ENCODE measurements at places on chromosomes 7 and 10.
A peak's percentile ranks its signal among the peaks of the same experiment; 100 is the strongest.

- DNase-seq = no peak
Measured at GRCh38 chr7:25646726-25647413, 418.6 kb upstream of the NPVF start.

- DNase-seq = peak; percentile 70
Measured at GRCh38 chr10:17212802-17213221, 11.3 kb upstream of the TRDMT1 start.

DNA sequence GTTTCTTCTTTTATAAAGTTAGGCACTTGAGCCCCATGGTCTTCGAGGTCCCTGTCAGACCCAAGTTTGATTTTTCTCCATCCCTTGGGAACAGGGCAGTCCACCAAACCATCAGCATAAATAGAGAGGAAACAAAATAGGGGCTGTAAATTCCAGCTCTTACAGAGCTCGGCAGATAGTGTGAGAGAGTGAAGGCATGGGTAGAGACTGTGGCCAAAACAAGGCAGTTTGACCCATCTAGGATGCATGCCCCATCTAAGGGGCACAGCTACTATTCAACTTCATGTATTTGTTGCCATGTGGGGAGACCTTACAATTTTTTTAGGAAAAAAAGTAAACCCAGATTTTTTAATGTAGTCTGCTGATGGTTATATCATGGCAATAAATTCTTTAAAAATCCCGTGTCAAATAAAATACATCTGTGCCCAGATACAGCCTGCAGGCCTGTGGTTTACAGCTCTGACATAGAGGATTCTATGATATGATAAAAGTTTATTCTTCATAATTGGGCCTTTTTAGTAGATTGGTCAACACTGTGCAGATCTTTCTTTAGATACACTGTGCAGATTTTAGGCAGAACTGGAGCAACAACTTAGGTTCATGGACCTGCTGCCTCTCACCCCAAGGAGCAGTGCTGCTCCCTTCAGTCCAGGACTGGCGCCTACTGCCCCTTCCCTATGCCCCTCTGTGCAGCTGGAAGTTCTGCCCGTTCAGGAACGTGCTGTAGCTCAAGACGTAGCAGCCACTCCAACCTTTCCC lies 5.3 kb downstream of the PPP1R3C start:
- no peak for DNase-seq

DNA sequence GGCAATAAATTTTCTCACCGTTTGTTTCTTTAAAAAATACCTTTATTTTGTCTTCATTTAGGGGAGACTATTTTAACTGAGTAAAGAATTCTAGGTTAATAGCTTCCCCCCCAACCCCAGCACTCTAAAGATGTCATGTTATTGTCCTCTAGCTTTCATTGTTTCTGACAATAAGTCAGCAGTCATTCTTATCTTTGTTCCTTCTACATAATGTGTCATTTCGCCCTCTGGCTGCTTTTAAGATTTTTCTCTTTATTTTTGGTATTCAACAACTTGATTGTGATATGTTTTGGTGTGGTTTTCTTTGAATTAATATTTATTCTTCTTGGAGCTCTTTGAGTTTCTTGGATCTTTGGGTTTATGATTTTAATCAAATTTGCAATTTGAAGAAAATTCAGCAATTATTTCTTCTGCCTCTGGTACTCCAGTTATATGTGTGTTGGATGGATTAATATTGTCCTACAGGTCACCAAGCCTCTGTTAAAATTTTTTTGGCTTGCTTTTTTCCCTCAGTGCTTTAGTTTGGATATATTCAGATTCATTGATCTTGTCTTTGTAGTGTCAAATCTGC lies 64.6 kb upstream of the ELN start:
- DNase-seq = no peak

GRCh38 chr7:130931423-130931822 lies 197.4 kb upstream of the KLF14 start:
- no peak for DNase-seq

GRCh38 chr10:12788277-12788676 lies 213.2 kb downstream of the CCDC3 start:
- no peak for DNase-seq

DNA sequence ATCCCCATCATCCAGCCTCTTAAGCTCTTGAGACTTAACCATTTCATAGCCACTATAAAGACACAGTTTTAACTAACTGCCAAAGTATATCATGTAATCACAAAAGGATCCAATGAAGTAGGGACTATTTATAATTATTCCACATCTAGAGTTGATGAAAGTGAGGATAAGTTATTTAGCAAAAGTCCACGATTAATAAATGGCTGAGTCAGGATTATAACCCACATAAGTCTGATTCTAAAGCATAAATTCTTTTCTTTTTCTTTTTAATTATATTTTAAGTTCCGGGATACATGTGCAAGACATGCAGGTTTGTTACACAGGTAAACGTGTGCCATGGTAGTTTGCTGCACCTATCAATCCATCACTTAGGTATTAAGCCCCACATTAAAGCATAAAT lies 166.1 kb downstream of the PPP1R3A start:
- DNase-seq = no peak

DNA sequence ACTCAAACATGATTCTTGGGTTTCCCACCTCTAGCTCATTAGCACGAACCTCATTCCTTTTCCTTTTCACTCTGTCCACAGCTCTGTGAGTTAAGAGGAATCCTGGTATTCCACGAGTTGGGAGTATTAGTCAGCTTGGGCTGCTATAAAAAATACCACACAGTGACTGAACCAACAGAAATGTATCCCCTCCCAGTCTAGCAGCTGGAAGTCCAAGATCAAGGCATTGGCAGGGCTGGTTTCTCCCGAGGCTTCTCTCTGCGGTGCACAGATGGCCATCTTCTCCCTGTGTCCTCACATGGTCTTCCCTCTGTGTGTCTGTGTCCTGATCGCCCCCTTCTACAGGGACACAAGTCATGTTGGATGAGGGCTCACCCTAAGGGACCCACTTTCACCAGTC lies 261.6 kb downstream of the TNS3 start:
- DNase-seq = no peak

- DNase-seq = peak; percentile 85
Measured at GRCh38 chr7:111763221-111763801, 201.0 kb upstream of the IMMP2L start.

DNA sequence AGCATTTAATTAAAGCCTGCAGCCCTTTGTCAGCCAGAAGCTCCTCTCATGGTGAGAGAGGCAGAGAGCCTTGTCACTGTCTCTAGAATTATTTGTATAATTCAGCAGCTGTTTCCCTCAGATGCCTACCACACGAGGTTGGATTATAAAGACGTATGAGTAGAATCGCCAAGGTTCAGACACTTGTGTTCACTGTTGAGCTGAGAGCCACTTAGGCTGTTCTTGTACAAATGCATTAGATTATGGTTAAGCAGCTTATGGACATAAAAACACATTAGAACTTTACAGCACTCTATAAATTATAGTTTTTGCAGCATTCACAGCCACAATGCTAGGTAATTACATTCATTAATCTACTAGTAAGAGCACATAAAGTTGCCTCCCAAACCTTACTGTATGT lies 282.6 kb downstream of the AUTS2 start:
- DNase-seq = no peak

- no peak for DNase-seq
Measured at GRCh38 chr10:129678186-129678585, 211.1 kb downstream of the MGMT start.

DNA sequence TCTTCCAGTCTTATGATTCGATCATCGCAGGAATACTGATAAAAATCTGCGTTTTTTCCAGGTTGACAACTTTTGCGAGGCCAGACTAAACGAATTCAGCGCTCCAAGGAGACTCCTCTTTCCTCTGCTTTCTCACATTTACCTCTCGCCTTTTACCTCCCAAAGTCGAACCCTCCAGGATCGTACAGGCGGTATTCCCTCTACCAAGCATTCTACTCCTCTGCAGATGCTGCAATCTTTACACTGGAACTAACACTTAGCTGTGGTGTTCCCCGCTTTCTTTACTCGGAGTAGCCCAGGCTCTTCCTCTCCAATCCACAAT lies 449 bp downstream of the NUDT5 start:
- DNase-seq = no peak

DNA sequence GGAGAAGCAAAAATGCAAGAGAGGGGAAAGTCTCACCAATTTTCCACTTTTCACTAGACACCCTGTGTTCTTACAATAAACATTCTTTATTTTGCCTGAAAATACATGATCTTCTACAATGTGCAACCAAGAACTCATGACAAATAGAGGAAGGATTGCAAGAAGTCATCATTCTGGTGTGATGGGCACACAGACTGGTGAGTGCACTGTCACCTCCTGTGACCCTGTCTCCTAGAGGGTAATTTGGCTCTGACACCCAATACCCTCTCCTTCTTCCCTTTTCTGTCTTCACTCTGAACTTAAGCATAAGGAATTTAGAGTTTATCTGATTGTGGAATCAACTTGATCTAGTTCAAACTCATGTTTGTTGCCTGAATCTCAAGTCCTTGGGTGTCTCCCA lies 153.7 kb downstream of the SH2D4B start:
- no peak for DNase-seq

GRCh38 chr7:26652401-26653100 lies 211.8 kb downstream of the SKAP2 start:
- DNase-seq = no peak

- no peak for DNase-seq
Measured at GRCh38 chr7:98640375-98640774, 23.3 kb downstream of the NPTX2 start.

All from RKO (cell line).